D341Med (cell line): ENCODE measurements at places on chromosomes 3 and 15.

DNA sequence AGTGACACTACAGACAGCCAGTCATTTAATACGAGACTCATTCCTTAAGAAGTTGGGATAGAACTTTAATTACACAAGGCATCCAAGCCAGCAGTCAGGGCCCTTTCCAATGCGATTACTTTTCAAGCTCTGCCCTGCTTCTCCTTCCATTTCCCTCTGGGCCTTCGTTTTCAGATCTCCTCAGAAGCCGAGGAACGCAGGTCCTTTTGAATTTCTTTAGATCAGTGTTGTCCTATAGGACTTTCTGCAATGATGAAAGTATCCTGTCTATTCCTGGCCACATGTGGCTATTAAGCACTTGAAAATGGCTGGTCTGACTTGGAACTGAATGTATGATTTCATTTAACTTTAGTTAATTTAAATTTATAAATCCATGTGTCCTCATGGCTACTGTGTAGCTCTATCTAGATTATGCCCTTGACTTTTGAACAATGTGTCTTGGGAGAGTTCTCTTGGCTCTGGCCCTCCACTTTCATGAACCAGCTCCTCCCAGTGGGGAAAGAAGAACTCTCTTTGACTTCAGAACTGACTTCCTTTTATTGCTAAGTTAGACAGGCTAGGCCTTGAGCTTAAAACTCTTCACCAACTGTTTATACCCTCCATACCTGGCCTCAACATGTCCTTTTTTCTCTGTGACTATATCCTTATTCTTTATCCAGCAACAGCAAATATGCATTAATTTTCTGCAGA lies 22.6 kb downstream of the TGFBR2 start:
- no peak for DNase-seq

- no peak for DNase-seq
These were observed 7.5 kb downstream of the GORASP1 start for GRCh38 chr3:39099738-39100499.

DNA sequence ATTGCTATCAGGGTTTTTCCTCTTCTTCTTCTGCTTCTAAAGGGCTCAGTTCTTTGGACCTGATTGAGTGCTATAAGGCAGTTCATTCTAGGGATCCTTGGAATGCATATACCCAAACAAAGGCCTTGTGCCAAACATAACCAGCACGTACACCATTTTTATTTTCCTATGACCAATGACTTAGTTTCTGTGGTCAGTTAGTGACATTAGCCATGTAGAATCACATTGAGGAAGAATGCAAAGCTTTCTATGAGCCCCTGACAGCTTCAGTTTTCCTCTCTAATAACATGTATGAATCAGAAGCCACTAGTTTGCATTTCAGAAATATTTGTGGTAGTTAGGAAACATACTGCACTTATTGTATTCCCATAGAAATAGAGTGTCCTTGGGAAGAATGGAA lies 240.0 kb downstream of the THRB start:
- DNase-seq = no peak

- DNase-seq = no peak
These were observed 11.5 kb upstream of the DNAJC13 start for GRCh38 chr3:132405609-132406299.

GRCh38 chr3:147906285-147906684 lies 497.1 kb downstream of the ZIC1 start:
- no peak for DNase-seq

GRCh38 chr3:56389183-56389830 lies 79.0 kb downstream of the ERC2 start:
- no peak for DNase-seq

GRCh38 chr15:79474252-79474651 lies 42.1 kb downstream of the MINAR1 start:
- DNase-seq = no peak

DNA sequence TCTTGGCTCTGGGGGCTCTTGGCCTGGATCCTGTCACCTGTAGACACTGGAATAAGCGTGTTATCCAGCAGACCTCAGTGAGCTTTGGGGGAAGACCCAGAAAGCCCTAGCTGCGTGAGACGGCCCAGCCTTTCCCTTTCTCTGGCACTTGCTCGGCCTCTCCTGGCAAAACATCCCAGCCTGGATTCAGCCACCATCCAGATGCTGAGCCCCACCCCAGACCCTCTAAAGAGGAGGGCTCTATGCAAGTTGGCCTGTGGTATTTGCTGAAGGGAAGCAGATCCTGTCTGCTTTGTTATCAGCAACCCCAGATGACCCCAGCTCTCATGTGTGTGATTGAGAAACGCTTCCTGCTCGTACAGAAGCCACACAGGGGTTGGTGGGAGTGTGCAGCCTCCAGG lies 267.2 kb downstream of the FAM43A start:
- no peak for DNase-seq

DNA sequence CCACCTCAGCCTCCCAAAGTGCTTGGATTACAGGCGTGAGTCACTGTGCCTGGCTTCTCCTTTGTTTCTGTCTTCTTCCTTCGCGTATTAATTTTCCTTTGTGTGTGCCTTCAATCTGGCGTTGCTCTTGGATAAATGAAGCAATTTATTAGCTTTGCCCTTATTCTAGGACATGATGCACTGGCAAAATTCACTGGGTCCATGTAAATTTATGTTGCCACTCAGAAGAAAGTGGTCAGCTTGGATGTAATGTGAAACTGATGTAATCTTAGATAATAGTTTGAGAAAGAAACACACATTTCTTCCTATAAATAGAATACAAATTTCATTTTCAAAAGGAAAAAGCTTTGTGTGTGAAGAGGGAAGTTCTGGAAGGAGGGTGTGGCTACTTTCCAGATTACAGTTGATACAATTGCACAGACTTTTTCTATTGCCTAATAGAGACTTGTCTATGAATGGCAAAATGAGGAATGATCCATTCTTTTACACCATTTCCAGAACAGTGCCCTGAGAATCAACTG lies 23.3 kb upstream of the ATP1B3 start:
- DNase-seq = no peak

DNA sequence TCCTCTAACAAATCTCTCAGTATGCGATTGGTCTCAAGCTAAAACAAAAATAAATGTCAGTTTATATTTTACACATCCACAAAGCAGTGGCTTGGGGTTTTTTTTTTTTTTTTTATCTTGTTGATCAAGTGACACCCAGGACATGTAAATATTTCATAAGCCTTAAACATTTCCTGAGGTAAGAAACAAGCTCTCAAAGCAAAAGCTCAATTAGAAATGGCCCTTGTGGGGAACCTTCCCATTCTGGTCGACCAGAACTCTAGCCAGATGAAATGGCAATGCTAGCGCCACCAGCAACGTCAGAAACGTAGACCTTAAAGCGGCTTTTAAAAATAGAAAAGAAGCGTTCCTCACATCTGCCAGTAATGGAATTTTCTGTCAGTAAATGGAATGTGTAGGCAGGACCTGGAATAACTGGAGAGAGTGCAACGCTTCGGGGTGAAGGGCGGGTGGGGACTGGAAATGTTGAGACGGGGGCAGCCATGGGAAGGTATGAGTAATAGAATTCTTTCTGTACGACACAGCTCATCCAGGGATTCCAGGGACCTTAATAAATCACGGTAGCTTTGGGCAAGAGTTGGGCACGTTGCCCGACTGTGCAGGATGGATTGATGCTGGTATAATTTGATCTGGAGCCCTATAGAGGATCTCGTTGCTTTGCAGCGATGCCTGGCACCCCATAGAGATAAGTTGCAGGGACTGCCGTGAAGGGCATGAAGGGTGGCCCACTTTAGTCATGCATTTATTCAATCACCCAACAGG lies 44.4 kb downstream of the BTD start:
- DNase-seq = no peak

- no peak for DNase-seq
These were observed 63.5 kb downstream of the UACA start for GRCh38 chr15:70699890-70700289.

GRCh38 chr3:190339130-190339529 lies 16.9 kb upstream of the CLDN1 start:
- no peak for DNase-seq

DNA sequence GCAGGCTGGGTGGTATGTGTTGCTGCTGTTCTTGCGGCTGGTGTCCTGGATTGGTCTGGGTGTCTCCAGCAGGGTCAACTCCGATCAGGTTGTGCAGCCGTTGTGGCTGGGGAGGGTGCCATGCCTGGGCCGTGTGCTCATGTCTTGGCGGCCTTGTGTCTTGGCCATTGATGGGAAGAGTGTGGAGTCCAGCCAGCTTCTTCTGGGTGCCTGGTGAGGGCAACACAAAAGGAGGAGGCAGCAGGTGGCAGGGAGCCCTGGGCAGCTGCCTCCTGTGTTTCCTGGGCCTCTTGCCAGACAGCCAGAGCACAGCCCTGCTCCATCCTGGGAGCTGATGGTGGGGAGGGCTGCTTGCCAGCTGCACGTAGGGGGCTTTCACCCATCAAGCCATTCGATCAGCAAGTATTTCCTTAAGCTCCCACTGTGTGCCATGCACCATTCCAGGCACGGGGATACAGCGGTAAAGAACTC lies 4.3 kb downstream of the CHAC1 start:
- DNase-seq = no peak

GRCh38 chr3:177887475-177887874 lies 648.8 kb upstream of the KCNMB2 start:
- no peak for DNase-seq

GRCh38 chr15:80246425-80246894 lies 5.6 kb downstream of the CTXND1 start:
- no peak for DNase-seq

GRCh38 chr3:194928227-194928626 lies 242.5 kb downstream of the FAM43A start:
- no peak for DNase-seq

- no peak for DNase-seq
These were observed 35.4 kb upstream of the DUSP7 start for GRCh38 chr3:52091586-52092270.

GRCh38 chr3:168531116-168531515 lies 435.4 kb upstream of the GOLIM4 start:
- no peak for DNase-seq

GRCh38 chr15:29910068-29910467 lies 87.8 kb upstream of the TJP1 start:
- DNase-seq = no peak

DNA sequence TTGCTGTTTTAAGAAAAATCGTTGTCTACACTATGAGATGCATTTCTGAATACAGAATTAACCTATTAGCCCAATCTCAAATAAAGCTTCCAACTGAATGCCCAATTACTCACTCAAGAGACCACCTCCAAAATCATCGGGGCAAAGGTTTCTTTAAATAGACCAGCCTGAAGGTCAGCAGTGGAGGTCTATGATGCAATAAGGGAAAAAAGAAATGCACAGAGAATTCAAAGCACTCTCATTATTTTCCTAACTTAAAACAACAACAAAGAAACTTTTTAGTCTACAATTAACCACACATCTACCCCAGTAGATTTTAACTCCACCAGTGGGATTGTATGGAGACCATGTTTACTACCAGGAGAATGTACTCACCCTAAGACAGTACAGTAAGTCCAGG lies 657.7 kb upstream of the CCDC54 start:
- no peak for DNase-seq

DNA sequence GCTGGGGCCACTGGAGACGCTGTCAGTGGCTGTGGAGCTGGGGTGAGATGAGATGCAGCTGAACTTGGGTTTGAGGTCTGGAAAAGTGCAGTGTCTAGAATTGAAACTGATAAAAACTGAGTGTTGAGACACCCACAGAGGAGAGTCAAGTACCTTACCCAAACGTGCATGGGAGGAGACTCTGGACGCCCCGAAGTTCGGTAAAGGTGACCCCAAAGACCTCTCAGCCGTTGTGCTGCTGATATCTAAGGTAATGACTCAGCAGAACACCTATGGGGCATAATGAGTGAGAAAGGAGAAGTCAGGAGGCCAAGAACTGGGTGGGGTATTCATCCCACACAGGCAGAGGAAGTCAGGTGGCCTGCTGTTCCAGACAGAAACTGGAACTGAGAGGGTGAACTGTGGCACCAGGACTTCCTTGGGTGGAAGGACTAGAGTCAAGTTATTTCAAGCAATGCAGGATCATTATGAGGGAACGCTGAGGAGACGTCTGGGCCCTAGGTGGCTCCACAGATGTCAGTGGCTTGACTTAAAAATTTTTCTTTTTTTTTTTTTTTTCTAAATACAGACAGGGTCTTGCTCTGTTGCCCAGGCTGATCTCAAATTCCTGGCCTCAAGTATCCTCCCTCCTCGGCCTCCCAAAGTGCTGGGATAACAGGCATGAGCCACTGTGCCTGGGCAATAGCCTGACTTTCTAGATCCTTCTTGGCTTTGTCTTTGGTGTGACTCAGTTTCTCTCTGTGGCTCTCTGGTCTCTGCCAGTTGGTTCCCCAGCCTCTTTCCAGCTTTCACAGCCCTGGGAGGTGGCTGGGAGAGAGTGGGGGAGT lies 67.6 kb upstream of the GCNT3 start:
- no peak for DNase-seq

DNA sequence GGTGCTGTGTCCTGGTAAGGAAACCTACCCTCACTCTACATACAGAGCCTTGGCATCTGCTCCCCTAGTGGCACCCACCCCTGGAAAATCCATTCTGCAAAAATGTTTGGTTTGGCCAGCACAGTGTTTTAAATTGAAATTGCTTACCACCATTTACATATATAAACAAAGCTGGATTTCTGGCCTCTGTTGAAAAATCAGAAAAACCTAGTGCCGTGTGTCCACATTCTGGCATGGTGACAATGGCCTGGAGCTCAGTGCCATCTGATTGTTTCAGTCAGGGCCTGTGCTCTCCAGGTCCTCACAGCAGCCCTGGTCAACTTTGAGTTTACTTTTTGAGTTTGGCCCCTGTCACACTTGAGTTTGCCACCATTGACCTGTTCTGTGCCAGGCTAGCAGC lies 2.9 kb upstream of the IL17RC start:
- no peak for DNase-seq

- no peak for DNase-seq
These were observed 174.7 kb upstream of the SLC24A5 start for GRCh38 chr15:47945872-47946650.

- no peak for DNase-seq
These were observed 278.5 kb downstream of the SCAPER start for GRCh38 chr15:76626611-76627010.

DNA sequence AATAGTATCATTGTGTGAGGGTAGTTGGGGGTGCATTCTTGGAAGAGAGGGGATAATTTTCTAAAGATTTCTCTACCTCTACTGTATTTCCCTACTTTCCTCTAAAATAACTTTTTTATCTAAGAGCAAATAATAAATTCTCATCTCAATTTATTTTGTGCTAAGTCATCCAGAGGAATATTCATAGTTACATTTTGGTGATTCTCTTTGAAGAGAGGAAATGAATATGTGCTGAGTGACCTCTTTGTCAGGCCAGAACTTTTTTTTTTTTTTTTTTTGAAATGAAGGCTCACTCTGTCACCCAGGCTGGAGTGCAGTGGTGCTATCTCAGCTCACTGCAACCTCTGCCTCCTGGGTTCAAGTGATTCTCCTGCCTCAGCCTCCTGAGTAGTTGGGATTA lies 15.1 kb upstream of the CCDC80 start:
- no peak for DNase-seq

GRCh38 chr3:52339612-52340011 lies 23.5 kb downstream of the DNAH1 start:
- DNase-seq = no peak

DNA sequence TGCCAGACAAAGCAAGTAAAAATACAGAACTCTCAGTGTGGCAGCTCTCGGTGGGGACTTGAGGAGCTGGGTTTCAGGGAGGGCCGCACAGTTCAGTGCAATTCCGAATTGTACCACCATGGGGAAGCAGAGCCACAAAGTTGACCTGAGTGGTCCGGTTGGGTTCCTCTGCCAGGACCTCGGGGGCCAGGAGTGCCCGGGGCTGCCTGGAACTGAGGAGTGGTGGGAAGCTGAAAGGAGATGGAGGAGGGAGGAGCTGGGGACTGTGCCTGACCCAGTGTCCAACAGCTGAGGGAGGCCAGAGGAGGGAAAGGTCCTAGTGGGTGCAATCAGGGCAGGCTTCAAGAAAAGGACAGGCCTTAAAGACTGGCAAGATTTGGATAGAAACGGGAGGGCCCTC lies 32.2 kb upstream of the TRH start:
- DNase-seq = peak; percentile 88
